ENCODE measurements at places on chromosomes 4 and X. TPM values are rescaled to one million over a fixed set of nuclear protein-coding genes. Genes with fewer than 3 reads are reported as not detected.

DNA sequence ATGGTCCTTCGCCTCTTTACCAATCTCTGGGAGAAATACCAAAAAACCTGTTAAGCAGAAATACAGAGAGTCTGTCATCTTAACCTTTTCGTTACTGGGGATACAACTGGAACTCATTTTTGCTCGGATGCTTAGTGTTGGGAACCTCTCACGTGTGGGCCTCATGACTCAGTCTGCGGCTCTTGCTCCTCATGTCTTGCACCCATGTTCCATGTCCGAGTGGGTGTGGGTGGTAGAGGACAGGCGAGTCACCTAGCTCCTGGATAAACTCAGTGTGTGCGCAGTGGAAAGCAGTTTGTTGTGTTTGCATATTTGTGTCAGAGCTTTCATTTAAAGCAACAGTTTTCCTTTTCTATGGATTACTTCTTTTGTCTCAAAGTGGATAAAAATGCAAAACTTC is 70.6 kb downstream of the TNIP2 start:
- H3K4me3 ChIP-seq: no peak overlapping the region
- no peaks in the 10 kb centered on the region for H3K27me3 ChIP-seq
- H3K36me3 ChIP-seq: peaks cover 43% of the 10 kb centered on the region
- 0 out of 2 replicates have a peak overlapping the region, but pooled peaks have one; percentile 9 for H3K27ac ChIP-seq

GRCh38 chrX:68916891-68917290 is 88.1 kb downstream of the EFNB1 start:
- no peaks in the 10 kb centered on the region for H3K27me3 ChIP-seq
- H3K4me3 ChIP-seq: no peak overlapping the region
- no peaks in the 10 kb centered on the region for H3K4me1 ChIP-seq
- no peak for DNase-seq
- H3K36me3 ChIP-seq: no peaks in the 10 kb centered on the region

GRCh38 chr4:3708103-3708510 is 58.1 kb upstream of the ADRA2C start:
- H3K4me1 ChIP-seq: peaks cover 13% of the 10 kb centered on the region
- no peaks in the 10 kb centered on the region for H3K36me3 ChIP-seq

- DNase-seq: no peak
- H3K4me1 ChIP-seq: no peaks in the 10 kb centered on the region
- no peak overlapping the region for H3K27ac ChIP-seq
- H3K27me3 ChIP-seq: no peaks in the 10 kb centered on the region
- no peak overlapping the region for H3K4me3 ChIP-seq
These were observed 241.3 kb upstream of the MAGEC2 start for GRCh38 chrX:142446349-142446748.

DNA sequence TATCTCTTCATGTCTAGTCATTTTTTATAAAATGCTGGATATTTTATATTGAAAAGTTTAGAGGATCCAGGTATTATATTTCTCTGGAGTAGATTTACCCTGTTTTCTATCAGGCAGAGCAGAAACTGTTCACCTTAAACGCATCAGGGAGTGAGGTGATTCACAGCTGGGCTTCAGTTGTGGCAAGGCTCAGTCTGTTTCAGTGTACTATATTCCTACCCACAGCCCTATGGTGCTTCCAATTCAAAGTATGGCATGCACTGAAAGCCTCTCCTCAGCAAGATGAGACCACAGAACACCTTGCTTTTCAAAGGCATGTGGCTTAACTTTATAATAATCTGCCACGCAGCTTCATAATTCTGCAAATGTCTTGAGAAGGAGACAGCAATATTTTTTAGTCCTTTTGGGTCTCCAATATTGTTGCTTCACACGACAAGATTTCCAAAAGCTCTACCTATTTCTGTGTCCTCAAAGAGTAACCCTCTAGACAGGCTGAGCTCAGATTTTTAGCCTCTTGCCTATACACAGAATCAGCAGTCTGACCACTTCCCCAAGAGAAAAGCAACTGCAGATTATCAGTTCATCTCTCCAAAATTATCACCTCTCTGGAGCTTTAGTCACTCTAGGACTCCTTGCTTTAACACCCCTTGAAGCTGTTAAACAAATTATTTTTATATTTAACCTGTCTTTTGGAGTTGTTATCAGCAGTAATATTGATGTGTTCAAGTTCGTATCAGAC is 24.4 kb downstream of the PRDM5 start:
- H3K4me1 ChIP-seq: no peaks in the 10 kb centered on the region
- H3K4me3 ChIP-seq: no peak overlapping the region
- no peak overlapping the region for H3K27ac ChIP-seq
- DNase-seq: no peak

- H3K27ac ChIP-seq: no peak overlapping the region
- no peak overlapping the region for H3K4me3 ChIP-seq
- DNase-seq: no peak
- no peaks in the 10 kb centered on the region for H3K36me3 ChIP-seq
These were observed 107.6 kb downstream of the GASK1B start for GRCh38 chr4:158065176-158065575.

- no peak overlapping the region for H3K27ac ChIP-seq
- H3K27me3 ChIP-seq: no peaks in the 10 kb centered on the region
- no peaks in the 10 kb centered on the region for H3K4me1 ChIP-seq
- DNase-seq: no peak
These were observed 36.9 kb downstream of the TLL1 start for GRCh38 chr4:165909947-165910346.

- no peaks in the 10 kb centered on the region for H3K27me3 ChIP-seq
- H3K4me1 ChIP-seq: no peaks in the 10 kb centered on the region
- no peak overlapping the region for H3K4me3 ChIP-seq
- no peak overlapping the region for H3K27ac ChIP-seq
These were observed 138.8 kb downstream of the TEX11 start for GRCh38 chrX:70769659-70770227.

Gene UGT2A3
- not detected for polyA plus RNA-seq

DNA sequence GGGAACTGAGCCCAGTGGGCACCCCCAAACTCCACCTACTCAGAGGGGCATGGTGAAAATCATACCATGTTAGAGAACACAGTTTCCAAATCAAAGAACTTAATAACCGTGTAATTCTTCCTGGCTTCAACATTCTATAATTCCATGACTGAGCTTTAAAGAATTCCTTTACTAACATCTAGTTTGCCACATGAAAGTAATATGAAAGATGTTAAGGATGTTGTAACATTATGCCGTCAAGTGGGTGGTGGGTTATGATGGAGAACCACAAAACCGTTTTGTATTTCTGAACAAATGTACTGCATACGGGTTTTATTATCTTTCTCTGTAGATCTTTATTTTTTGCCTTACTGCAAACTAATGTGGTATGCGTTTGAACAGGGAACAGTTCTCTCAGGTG is 549.0 kb upstream of the MAGEB2 start:
- H3K4me3 ChIP-seq: no peak overlapping the region
- H3K27me3 ChIP-seq: no peaks in the 10 kb centered on the region
- no peaks in the 10 kb centered on the region for H3K36me3 ChIP-seq
- peak; percentile 26 for DNase-seq
- peaks cover 24% of the 10 kb centered on the region for H3K4me1 ChIP-seq

Gene OCRL
- polyA plus RNA-seq: 10.6 TPM

GRCh38 chr4:6804082-6804752 is 21.7 kb downstream of the KIAA0232 start:
- no peak overlapping the region for H3K4me3 ChIP-seq
- no peak for DNase-seq
- H3K27ac ChIP-seq: no peak overlapping the region
- no peaks in the 10 kb centered on the region for H3K36me3 ChIP-seq
- no peaks in the 10 kb centered on the region for H3K27me3 ChIP-seq

DNA sequence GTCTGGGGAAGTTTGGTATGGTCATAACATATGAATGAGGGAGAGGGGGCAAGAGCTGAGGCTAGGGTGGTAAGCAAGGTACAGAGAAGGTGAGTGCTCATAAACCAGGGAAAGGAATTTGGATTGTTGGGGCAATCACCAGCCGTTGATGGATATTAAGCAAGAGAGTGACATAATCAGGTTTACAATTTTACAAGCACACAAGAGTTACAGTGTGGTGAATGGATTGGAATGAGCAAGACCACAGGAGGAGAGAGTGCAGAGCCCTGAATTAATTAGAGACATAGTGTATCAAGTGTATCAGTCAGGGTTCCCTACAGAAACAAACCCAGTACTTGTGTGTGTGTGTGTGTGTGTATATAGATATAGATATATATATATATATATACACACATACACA is 18.7 kb upstream of the FMR1NB start:
- no peak for DNase-seq
- no peaks in the 10 kb centered on the region for H3K27me3 ChIP-seq
- peaks cover 6% of the 10 kb centered on the region for H3K4me1 ChIP-seq
- no peaks in the 10 kb centered on the region for H3K36me3 ChIP-seq

Gene COX18
- 3.6 TPM for polyA plus RNA-seq

- peaks cover 29% of the 10 kb centered on the region for H3K4me1 ChIP-seq
- H3K36me3 ChIP-seq: no peaks in the 10 kb centered on the region
- H3K27ac ChIP-seq: no peak overlapping the region
- no peak overlapping the region for H3K4me3 ChIP-seq
- H3K27me3 ChIP-seq: no peaks in the 10 kb centered on the region
These were observed 14.5 kb upstream of the SLC7A11 start for GRCh38 chr4:138256608-138257007.

GRCh38 chrX:54808109-54808604 is 612 bp downstream of the MAGED2 start:
- no peaks in the 10 kb centered on the region for H3K36me3 ChIP-seq
- H3K4me3 ChIP-seq: peak overlapping the region; percentile 96
- peaks cover 5% of the 10 kb centered on the region for H3K4me1 ChIP-seq
- peak; percentile 53 for DNase-seq
- no peaks in the 10 kb centered on the region for H3K27me3 ChIP-seq
- H3K27ac ChIP-seq: peak overlapping the region; percentile 83

Gene NCAPG
- polyA plus RNA-seq: 14.0 TPM

DNA sequence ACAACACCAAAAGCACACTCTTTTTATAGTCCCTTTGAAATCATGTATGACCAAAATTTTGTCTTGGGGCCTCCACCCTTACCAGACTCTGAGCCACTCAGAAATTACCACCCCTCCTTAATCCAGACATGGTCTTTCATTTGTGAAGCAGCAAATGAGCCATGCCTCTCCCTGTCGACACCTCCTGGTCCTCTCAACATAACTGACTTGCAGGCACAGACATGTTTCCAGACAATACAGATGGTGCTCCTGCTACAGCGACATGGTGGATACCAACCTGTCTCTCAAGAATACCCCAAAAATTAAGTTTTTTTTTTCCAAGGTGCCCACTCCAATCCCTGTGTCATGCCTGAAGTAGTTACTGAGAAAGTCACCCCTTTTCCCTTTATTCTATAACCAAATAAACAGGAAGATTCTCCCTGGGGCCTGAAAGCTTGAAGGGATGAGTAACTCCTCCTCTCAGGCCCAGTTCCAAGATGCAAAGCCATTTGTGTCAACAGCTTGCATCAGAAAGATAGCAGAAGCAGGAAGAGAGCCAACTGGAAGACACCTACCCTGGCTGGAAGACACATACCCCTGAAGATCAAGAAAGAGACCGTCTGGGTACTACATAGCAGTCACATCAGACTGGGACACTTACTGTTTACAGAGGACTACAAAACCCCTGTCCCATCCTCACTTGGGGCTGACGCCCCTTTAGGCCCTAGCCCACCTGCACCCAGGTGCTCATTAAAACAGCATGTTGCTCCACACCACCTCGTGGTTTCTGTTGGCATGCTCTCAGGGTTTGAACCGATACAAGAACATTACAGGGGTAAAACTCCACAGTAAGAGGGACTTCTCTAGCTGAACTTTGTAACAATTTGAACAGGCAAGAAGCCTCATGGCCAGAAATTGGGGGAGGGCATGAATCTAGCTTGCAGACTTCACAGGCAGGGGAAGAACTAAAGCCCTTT is 5.5 kb upstream of the UGT2B17 start:
- no peak for DNase-seq
- no peaks in the 10 kb centered on the region for H3K4me1 ChIP-seq
- no peaks in the 10 kb centered on the region for H3K36me3 ChIP-seq
- H3K27ac ChIP-seq: no peak overlapping the region
- H3K4me3 ChIP-seq: no peak overlapping the region

Gene SUPT20HL1
- polyA plus RNA-seq: not detected

DNA sequence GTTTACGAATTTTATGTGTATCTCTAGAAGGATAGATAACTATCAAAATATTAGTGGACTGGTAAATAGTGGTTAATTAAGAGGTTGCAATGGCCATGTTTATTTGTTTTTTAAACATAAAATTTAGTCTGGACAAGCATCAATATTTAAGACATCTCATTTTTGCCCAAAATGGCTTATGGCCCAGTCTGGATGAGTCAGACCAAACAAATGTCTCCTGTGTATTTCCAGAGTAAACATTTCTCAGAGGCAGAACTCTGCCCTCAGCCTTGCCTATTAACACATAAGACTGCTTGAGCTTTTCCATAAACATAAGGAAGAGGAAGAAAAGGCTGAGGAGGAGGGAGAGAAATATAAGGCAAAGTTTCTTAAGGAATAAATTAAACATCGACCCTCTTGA is 277.1 kb upstream of the DIAPH2 start:
- H3K36me3 ChIP-seq: no peaks in the 10 kb centered on the region
- 0 out of 2 replicates have a peak overlapping the region, but pooled peaks have one; percentile 31 for H3K4me3 ChIP-seq
- peaks cover 11% of the 10 kb centered on the region for H3K4me1 ChIP-seq

Gene MEPE
- not detected for polyA plus RNA-seq

Gene SH3TC1
- 2.3 TPM for polyA plus RNA-seq

- H3K4me1 ChIP-seq: no peaks in the 10 kb centered on the region
- H3K4me3 ChIP-seq: no peak overlapping the region
- no peaks in the 10 kb centered on the region for H3K27me3 ChIP-seq
- H3K36me3 ChIP-seq: no peaks in the 10 kb centered on the region
- no peak overlapping the region for H3K27ac ChIP-seq
These were observed 80.3 kb downstream of the BANK1 start for GRCh38 chr4:101870874-101871273.
